ENCODE measurements at places on chromosomes 11 and 22.

DNA sequence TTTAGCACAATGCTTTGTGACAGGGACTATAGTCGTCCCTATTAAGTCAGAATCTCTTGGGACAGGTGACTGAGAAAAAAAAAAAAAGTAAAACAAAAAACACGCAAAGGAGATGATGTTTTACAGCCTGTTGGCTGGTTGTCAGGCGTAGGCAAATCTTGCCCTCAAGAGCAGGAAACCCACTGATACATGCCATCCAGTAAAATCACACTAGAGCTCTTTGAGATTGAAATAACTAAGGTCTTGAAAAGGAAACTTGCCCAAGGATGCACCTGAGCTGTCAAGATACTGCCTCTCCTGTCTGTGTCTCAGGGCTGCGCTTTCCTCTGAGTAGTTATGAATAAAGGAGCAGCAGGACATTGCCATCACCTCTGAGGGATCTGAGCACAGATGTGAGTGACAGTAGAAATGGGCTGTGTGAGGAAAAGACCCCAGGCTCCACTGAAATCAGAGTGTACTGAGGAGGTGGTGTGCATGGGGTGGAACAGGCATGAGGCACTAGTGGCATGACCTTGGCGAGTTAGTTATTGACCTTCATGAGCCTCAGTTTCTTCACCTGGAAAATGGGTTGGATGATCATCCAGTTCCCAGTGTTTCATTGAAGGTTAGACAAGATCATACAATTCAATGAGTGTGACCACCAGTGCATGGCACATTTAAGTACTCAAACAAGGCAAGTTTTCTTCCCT lies 23.3 kb downstream of the MICAL2 start:
- peak; percentile 53 for DNase-seq

DNA sequence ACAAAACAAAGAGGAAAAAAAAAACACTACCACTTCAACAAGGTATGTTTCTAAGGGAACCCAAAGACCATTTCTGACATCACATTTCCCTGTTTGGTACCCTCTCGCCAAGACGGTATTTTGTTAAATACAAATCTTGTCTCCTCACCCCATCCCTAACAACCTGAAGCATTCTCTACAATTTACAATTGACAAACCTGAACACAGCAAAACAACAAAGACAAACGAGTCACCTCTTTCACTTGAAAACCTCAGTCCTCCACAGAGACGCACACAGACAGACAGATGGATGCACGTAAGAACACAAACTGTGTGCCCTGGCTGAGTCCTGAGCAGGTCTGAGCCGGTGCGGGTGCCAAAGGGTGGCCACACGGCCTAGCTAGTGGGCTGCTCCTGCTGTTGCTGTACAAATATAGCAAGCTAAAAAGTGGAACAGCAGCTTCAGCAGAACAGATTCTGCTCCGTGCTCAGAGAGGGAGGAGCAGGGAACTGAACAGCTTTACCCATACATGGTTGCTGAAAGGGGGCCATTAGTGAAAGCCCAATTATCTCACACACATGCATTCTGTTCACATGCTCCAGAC lies 28.5 kb downstream of the CELF1 start:
- DNase-seq: peak; percentile 27

GRCh38 chr11:134071306-134071705 lies 2.4 kb downstream of the JAM3 start:
- DNase-seq: no peak

DNA sequence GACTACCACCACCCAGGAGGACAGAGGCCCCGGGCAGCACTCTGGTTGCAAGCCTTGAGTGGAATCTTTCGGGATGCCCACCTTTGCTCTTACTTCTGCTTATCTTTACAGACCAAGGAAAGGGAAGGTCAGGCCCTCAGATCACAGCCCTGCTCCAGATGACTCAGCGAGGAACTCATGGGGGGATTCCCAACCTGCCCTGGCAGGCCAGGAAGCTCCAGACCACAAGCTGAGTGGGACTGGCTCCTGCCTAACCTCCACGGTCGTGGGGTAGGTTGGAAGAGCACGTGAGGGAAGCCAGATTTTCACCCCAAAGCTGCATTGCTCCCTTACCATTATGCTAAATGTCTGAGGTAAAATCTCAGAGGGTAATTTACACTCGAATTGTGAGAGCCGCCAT lies 11.8 kb downstream of the TBC1D10A start:
- DNase-seq: peak; percentile 76

- no peak for DNase-seq
Observed at GRCh38 chr22:44460287-44460686, 37.7 kb downstream of the RTL6 start.

GRCh38 chr11:81345609-81346008 lies 1388.1 kb downstream of the FAM181B start:
- DNase-seq: no peak

- DNase-seq: no peak
Observed at GRCh38 chr11:25908726-25909125, 423.2 kb upstream of the ANO3 start.

Data from activated naive CD4-positive, alpha-beta T cell treated with anti-CD3 and anti-CD28 coated beads for 36 hours (primary cell).